ENCODE measurements at places on chromosomes 1 and 21.

GRCh38 chr1:88021529-88021928 is 662.5 kb upstream of the PKN2 start:
- DNase-seq: no peak

DNA sequence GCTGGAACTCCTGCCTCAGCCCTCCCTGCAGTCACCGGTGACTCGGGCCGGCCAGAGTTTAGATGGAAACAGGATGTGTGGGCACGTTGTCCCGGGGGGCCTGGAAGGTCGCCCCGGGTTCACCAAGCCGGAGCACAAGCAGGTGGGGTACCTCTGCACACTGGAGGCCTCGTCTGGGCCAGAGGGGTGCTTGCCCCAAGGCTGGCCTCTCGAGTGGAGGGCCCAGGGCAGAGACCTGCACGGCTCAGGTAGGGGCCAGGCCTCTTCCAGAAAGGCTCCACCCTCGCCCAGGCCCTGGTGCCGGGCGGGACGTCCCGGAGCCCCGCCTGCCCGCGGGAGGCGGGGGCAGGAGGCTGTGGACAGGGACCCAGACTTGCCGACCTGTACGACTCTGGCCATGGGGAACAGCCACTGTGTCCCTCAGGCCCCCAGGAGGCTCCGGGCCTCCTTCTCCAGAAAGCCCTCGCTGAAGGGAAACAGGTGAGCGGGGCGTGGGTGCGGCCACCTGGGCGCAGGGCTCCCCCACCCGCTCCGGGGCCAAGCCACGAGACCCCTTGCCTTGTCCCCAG is at the start of gene PLEKHN1:
TSS of gene PLEKHN1 (plus strand) at position 348 of the 569 bp plus-strand sequence. CDS start at position 398, 50 bp downstream.
- DNase-seq: no peak

GRCh38 chr1:159868766-159869165 is 6.3 kb upstream of the VSIG8 start:
- no peak for DNase-seq

GRCh38 chr1:26127235-26128163 is 15.9 kb downstream of the PDIK1L start:
- no peak for DNase-seq

GRCh38 chr1:110387048-110387754 is 3.6 kb downstream of the SLC16A4 start:
- DNase-seq: no peak

DNA sequence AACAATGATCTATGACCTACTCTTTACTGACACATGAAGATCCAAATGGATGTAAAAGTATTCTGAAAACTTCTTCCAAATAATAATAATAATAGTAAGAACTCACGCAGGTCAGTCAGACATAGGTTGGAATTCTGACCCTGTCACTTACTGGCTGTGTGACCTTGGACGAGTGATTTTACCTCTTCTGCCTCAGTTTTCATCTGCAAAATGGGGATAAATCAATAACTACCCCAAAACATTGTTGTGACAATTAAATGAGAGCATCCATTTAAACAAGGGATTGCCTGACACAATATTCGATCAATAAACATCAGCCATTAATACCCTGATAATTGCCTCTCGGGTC is 556 bp downstream of the MECR start:
- DNase-seq: no peak

DNA sequence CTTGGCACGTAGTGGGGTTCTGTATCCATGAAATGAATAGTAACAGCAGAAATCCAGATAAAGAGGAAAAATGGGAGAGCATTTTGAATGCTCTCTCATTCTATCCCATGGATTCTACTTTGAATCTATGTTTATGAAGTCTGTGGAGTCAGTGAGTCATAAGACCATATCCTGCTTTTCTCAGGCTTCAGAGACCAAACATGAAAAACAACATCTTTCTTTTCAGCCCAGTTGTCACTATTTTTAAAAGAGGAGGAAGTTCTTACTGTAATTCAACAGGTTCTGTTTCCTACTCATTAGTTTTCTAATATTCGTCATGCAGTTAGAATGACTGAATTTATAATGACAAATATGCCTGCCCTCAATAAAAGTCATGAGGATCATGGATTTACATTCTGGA is 39.4 kb upstream of the CD55 start:
- no peak for DNase-seq

DNA sequence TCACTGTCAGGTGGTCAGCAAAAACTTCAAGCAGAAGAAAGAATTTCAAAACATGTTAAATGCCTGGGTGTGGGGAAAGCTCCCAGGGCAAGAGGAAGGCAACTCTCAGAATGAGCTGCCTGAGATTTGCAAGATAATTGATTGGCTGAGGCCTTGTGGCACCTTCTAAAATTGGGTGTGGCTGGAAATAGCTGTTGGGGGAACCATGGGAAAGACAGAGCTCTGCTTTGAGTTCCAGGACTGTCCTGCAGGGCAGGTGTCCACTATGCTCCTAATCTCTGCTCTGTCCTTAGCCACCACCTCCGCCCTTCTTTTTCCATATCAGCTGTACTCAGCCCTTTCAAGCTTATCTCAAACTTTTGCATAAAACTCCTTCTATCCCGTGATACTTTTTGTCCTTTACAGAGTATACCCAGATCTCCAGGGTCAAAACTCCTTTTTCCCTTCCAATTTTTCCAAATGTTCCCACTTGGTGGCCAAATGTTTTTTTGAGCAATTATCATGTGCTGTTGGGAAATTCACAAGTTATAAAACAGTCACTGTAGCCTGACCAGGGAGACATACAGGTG is 23.8 kb upstream of the PPP2R5A start:
- DNase-seq: no peak

GRCh38 chr21:25640943-25641292 is 1.9 kb downstream of the JAM2 start:
- DNase-seq: no peak

- DNase-seq: no peak
These were observed 3.5 kb downstream of the TRIM67 start for GRCh38 chr1:231165371-231165770.

DNA sequence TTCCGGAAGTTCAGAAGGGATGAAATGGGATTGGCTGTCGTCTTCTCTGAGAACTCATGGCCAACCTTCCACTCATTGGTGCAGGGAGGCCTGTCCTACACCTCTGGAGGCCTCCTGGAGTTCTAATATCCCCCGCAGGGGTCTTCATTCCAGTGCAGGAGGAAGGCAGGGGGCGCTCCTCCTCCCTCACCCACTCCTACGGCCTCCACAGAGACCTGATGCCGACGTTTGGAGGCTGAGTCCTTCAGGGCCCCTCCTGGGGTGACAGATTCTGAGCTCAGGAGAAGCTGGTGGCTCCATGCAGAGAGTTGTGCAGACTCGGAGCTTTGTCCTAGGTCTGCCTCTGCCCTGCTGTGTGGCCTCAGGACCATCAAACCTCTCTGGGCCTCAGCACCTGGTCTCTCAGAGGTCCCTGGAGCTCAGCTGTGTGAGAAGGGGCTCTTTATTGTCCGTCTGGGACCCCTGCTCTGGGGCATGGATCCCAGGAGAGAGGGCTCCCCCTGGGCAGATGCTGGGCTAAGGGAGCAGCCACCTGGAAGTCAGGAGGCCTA is 102.3 kb upstream of the WNT4 start:
- no peak for DNase-seq

- no peak for DNase-seq
These were observed 108.7 kb downstream of the KCNJ15 start for GRCh38 chr21:38365521-38365920.

- no peak for DNase-seq
These were observed 1.4 kb downstream of the GPR37L1 start for GRCh38 chr1:202124142-202124541.

DNA sequence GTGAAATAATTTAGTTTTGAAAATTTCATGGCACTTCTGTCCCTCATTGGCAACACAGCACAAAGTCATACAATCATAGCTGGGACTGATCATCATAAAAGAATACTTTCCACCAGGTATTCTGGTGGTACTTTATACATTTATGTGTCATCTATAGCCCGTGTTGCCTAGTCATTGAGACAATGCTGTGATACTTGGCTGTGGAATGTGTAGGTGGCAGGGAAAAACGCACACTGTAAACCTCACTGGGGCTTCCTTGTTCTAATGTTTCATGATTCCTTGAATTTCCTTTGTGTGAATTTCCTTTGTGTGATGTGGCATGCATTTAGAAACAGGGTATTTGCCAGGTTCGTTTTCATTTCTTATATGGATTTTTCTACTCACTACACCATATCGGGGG is 118.3 kb downstream of the FMN2 start:
- DNase-seq: no peak

- no peak for DNase-seq
These were observed 21.8 kb downstream of the ACTA1 start for GRCh38 chr1:229412056-229412455.

- no peak for DNase-seq
These were observed 57.4 kb downstream of the LGR6 start for GRCh38 chr1:202250982-202251381.

GRCh38 chr21:26804895-26805609 is 40.2 kb downstream of the ADAMTS1 start:
- no peak for DNase-seq

DNA sequence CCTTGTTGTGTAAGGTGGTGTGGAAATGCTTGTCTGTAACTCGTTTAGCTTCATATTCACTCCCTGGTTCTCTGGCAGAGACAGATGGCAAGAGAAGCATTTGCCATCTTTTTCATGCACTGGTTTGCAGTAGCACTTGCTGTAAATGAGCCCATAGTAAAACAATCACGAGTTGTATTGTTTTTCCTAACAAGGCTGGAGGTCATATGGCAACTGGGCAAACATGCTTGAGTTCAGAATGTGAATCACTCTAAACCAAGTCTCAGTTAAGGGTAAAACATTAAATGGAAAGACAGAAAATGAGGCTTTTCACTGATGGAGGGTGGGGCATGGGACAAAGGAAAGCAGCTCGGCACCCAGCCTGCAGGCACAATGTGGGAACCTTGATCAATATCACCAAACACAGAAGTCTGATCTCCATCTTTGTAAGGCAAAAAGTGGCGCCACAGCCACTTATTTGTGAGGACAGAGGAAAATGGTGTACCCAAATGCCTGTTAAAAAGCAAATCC is 26.5 kb upstream of the LPAR3 start:
- no peak for DNase-seq

- DNase-seq: no peak
These were observed 99.6 kb upstream of the FBXO28 start for GRCh38 chr1:224014330-224014649.

DNA sequence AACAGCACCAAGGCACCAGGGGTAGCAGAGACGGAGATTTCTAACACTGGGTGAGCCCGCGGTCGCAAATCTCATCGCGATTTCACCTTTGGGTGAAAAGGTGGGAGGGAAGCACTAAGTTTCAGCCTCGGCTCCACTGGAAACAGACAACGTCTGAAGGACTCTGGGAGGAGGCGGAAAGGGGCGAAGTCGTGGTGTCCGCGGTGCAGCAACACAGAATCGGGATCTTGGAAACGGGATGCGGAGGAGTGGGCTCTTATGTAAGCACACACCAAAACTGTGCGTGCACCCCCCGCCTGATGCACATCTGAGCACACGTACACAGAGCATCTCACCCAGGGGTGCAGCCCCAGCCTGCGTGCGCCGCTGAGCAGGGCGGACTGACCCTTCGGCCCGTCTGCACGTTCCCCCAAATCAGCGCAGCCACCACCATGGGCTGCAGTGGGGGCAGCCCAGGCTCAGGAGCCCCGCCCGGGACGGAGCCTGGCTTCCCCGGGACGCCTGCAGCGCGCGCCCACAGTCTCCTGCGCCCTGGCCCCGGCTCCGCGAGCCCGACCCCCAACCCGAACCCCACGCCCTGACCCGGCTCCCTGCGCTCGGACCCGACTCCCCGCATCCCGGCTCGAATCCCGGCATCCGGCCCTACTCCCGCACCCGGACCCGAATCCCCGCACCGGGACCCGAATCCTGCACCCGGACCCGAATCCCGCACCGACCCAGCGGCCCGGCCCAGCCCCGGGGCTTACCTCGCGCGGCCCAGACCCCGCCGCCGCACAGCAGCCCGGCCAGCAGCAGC is 670 bp downstream of the CLSTN1 start:
- no peak for DNase-seq

DNA sequence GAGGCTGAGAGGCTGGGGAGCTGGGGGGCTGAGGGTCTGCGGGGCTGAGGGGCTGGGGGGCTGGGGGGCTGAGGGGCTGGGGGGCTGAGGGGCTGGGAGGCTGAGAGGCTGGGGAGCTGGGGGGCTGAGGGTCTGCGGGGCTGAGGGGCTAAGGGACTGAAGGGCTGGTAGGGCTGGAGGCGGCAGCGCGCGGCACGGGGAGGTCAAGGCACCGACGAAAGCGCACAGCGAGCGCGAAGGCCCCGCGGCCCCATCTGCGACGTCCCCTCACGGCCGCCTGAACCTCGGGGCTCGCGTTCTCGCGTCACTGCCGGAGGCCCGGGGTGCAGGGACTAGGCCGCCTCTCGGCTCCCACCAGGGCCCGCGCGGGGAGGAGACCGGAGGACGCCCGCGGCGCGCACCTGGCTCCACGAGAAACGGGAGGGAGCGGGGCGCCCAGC is 356 bp downstream of the INTS11 start:
- DNase-seq: no peak

GRCh38 chr1:80274256-80274655 is 1267.7 kb upstream of the ADGRL4 start:
- DNase-seq: no peak

GRCh38 chr1:25042331-25043227 is 112.5 kb upstream of the RUNX3 start:
- DNase-seq: no peak

- DNase-seq: no peak
These were observed 68.7 kb downstream of the AJAP1 start for GRCh38 chr1:4723106-4723505.

- DNase-seq: no peak
These were observed 25.7 kb upstream of the PDE9A start for GRCh38 chr21:42627527-42628289.

- peak; percentile 44 for DNase-seq
These were observed 72.5 kb downstream of the NDUFS5 start for GRCh38 chr1:39098546-39099250.

GRCh38 chr1:79040424-79041082 is 34.0 kb upstream of the ADGRL4 start:
- DNase-seq: no peak

DNA sequence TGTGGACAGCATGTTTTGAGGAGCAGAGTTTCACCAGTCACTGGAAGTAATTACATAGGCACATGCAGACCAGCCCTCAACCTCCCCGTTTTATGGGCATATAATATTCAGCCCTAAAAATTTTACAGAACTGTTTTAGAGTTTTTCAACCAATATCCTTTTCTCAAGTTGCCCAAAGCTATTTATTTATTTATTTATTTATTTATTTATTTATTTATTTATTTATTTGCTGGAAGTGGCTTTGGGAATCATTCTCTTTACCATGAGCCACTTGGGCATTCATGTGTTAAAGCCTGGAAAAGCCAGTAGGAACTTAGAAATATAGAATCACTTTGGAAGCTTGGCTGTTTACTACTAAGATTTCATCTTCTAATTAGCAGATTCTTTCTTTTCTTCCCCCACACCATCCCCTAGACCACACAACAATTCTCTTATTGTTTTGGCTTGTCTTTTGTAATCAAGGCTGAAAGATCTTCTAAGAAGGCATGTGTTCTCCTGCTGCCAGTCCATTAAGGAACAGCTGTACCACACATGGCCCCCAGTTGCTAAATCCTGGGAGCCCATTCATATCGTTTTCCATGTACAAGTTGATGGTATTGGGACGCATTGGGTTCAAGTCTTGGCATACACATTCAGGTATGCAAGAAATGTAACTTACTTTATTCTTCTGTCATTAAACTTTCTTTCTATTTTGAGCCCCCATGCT is 220.0 kb downstream of the PAPPA2 start:
- DNase-seq: no peak

Data from activated T-helper 1 cell treated with anti-CD3 and anti-CD28 coated beads, Interleukin-2, amount 50 U/mL, for 16 hours (primary cell).